ENCODE measurements at places on chromosomes 11 and 22.
A peak's percentile ranks its signal among the peaks of the same experiment; 100 is the strongest.

DNA sequence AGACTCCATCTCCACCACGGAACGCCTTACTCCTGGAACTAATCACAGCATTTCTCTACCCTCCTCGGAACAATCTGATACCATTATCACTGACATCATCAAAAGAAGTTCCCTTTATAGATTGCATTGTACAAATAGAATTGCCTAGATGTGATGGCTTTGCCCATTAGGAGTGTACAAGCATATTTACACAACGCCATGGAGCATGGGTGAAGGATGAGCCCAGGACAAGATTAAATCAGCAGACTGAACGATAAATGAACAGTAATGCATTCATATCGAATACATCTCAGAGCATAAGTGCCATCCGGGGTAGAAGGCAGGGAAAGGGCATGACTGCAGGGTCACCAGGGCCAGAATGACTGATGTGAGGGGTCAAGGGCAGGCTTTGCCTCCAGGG is 57.3 kb downstream of the KIRREL3 start:
- DNase-seq, result no peak

GRCh38 chr11:117677729-117678310 is 119.2 kb downstream of the DSCAML1 start:
- DNase-seq, result peak; percentile 71

DNA sequence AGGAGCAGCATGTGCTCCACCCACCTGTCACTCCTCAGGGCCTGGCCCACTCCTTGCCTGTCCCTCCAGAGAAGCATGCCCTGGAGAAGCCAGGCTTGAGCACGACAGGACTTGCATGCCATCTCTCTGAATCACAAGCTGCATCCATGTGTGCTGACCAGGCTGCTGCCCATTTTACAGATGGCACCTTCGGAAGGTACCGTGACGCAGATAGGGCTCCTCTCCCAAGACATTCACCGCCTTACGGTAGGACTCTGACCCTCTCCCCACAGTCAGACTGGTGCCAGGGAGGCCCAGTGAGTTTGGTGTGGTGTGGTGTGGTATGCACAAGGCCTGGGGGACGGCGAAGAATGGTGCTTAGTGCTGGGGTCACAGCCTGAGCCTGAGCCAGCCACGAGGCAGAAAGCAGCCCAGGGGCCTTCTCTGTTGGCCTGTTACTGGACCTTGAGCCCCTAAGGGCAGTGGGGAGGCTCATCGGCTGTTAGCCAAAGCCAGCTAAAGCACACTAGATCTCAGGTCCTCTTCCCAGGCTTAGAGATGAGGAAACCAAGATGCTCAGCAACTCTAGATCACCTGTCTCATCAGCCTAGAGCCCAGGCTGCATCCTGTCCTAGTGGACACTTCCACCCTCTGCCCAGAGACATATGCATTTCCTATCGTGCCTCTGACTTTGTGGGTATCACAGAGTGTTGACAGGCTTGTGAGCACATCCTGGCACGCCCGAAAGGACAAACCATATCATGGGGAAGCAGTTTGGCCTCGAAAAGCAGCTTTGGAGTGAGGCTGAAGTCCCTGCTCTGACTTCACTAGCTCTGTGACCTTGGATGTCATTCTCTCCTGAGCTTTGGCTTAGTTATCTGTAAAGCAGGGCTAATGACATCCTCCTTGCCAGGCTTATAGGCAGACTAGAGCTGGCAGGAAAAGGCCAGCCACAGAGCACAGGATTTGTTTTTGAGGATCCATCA is 17.8 kb downstream of the CYB5R2 start:
- no peak for DNase-seq

DNA sequence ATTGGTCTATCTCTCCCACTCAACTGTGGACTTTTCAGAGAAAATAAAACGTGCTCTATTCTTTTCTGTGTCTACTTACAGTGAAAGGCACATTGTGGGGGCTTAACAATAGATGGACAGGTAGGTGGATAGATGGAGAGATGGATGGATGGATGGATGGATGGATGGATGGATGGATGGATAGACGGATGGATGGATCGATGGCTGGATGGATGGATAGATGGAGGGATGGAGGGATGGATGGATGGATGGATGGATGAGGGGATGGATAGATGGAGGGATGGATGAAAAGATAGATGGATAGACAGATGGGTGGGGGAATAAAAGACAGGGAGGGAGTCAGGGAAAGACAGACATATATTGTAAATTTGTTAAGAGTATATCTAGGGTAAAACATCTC is 14.2 kb upstream of the SLC1A2 start:
- DNase-seq, result no peak

DNA sequence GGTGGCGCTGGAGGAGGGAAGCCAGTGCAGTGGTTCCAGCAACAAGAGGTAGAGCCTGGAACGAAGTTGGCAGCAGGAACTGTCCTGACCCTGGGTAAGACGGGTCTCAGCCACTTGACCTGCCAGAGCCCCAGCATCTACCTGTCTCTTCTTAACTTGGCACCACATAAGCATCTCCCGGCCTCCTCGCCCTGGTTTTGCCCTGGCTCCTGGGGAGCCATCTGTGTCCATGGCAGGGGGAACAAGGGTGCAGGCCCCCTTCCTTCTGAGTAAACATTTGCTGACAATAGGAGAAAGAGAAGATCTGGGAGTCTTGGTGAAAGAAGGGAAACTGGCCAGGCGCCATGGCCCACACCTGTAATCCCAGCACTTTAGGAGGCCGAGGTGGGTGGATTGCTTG is 12.8 kb downstream of the P2RY2 start:
- DNase-seq, result no peak

DNA sequence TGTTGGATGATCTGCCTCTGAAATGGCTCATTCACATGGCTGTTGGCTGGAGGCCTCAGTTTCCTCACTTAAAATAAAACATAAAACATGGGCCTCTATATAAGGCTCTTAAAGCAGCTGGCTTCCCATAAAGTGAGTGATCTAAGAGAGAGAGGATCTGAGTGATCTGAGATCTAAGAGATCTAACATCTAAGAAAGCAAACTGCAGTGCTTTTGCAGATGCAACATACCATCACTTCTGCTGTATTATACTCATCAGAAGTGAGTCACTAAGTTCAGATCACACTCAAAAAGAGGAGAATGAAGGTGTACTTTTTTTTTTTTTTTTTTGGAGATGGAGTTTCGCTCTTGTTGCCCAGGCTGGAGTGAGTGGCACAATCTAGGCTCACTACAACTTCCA is 18.1 kb upstream of the HSPA8 start:
- DNase-seq, result no peak

Data from nucleus accumbens (tissue), 56 donors.